ENCODE measurements at places on chromosomes 1 and 21.
A peak's percentile ranks its signal among the peaks of the same experiment; 100 is the strongest.

- DNase-seq = no peak
These were observed 54.2 kb downstream of the ERI3 start for GRCh38 chr1:44300852-44301251.

DNA sequence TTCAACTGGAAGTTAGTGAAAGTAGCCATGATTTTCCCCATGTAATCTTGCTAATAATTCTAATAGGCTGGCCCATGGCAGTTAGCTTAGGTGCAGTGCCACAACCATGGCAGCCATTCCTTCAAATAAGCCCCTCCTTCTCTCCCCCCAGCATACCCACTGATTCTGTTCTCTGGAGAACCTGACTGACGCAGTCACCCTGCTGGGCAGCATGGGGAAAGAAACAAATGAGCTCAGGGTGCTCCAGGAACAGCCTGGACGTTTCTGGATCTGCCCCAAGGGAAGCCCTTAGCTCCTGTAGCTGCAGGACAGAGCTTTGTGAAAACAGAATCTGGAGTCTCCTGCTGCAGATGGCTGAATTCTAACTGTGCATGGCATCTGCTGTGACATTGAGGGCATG lies 22.5 kb downstream of the SNAP47 start:
- DNase-seq = no peak

DNA sequence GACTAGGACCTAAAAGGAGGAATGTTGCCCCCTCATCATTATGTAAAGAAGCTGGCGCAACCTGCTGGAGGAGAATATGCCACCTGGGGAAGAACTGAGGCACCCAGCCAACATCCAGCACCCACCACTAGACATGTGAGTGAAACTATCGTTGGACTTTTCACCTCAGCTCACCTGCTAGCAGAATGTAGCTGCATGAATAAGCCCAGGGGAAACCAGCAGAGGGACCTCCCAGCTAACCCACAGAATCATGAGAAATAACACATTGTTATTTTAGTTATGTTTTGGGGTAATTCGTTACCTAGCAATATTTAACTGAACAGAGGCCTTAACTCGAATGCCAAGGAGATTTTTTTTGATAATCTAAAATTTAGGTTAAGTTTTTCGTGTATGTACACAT lies 542.5 kb upstream of the DAB1 start:
- no peak for DNase-seq

DNA sequence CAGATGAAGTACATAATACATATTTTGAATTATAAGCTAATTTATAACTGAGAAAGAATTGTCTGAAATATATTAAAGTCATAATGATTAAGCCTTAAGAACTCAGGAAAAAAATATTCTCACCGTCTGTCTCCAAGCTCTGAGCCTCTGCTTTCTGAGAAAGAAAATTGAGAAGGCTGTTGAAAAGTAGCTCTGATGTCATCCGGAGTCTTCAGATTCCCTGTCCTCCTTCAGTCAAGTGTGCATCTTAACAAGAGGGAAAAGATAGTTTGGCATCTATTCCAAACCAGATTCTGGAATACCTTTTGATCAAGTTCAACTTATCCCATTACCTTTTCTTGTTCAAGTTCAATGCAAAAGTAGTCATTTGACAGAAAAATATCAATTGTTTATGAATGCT lies 50.6 kb downstream of the NRIP1 start:
- DNase-seq = no peak

- peak; percentile 80 for DNase-seq
These were observed at the start of gene METTL25B for GRCh38 chr1:156727926-156728598. Gene METTL25B (plus strand): TSS chr1:156728469. CDS start chr1:156729105, 636 bp downstream.

- DNase-seq = no peak
These were observed 51.0 kb downstream of the RUNX3 start for GRCh38 chr1:24878775-24879742.

- no peak for DNase-seq
These were observed 294.2 kb downstream of the LMX1A start for GRCh38 chr1:165062346-165062745.

- no peak for DNase-seq
These were observed 132.9 kb upstream of the ERG start for GRCh38 chr21:38631206-38631605.

- no peak for DNase-seq
These were observed 69.0 kb downstream of the KCND3 start for GRCh38 chr1:111920221-111921024.

- DNase-seq = no peak
These were observed 23.7 kb downstream of the KCNJ15 start for GRCh38 chr21:38280454-38280853.

DNA sequence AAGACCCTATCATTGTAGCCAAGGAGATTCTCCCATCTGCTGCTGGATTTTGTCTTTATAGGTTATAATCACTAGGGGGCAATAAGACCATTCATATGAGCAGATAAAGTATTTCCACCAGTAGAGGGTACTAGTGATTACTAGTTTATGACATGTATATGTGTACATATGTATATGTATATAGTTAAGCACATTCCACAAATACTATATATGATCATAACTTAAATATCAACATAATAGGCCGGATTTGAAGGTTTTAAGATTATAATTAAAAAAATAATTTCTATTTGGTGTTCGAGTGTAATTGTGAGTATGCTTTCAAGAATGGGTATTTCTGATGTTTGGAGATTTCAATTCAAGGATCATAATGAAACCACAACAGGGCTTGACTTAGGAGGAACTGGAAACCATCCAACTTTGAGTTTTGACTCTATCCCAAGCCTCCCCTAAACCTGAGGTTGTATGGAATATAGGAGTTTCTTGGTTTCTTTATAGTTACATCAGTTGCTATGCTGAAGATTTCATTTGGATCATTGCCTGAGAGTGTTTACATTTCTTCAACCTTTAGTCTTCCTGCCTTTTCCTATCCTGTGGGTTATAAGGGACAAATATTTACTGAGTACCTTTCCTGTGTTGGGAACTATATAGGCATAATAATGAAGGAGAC lies 16.9 kb downstream of the TCEANC2 start:
- peak; percentile 93 for DNase-seq

Data from Kasumi-1 (cell line).